Activated B cell treated with CpG ODN at 0.5 μM for 24 hours (primary cell): ENCODE measurements at places on chromosomes 12 and 14. TPM values are rescaled to one million over a fixed set of nuclear protein-coding genes. Genes with fewer than 3 reads are reported as not detected.

HOXC12 gene
- not detected in 2 replicates for total RNA-seq

GRCh38 chr12:114672817-114673168, 11.2 kb downstream of the TBX3 start:
- H3K27me3 ChIP-seq = peaks cover 64% of the 10 kb centered on the region
- H3K27ac ChIP-seq = no peak overlapping the region
- no peaks in the 10 kb centered on the region for H3K4me1 ChIP-seq
- DNase-seq = no peak
- no peak overlapping the region for H3K4me3 ChIP-seq

GRCh38 chr14:58947814-58948445, 240.5 kb upstream of the DAAM1 start:
- no peaks in the 10 kb centered on the region for H3K36me3 ChIP-seq
- no peak overlapping the region for H3K27ac ChIP-seq
- DNase-seq = no peak
- no peak overlapping the region for H3K4me3 ChIP-seq
- H3K4me1 ChIP-seq = no peaks in the 10 kb centered on the region

DNA sequence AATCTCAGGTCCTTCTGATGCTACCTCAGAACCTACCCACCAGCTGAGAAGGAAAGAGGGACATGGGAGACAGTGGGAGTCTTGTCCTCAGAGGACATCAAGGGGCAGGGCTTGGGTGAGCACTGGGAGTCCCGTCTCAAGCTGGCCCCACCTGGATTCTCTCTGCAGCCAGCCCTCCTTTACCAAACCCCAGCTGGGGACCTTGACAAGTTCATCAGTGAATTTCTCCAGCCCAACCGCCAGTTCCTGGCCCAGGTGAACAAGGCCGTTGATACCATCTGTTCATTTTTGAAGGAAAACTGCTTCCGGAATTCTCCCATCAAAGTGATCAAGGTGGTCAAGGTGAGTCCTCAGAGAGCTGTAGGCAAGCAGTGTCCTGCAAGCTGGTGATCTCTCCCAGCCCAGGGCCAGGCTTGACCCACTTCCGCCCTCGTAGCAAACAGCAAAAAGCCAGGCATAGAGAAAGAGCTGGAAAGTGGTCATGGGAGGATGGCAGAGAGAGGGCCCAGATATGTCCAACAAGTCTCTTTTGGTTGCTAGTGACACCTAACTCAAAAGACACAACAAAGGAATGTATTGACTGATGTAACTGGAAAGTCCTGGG, 14.2 kb upstream of the OAS2 start:
- H3K27me3 ChIP-seq = no peaks in the 10 kb centered on the region
- no peak overlapping the region for H3K27ac ChIP-seq
- H3K4me3 ChIP-seq = no peak overlapping the region
- peaks cover 76% of the 10 kb centered on the region for H3K36me3 ChIP-seq

GRCh38 chr12:57800965-57801364, 17.6 kb downstream of the AVIL start:
- no peaks in the 10 kb centered on the region for H3K27me3 ChIP-seq
- H3K4me1 ChIP-seq = no peaks in the 10 kb centered on the region
- no peak overlapping the region for H3K27ac ChIP-seq
- no peak overlapping the region for H3K4me3 ChIP-seq
- no peak for DNase-seq

DNA sequence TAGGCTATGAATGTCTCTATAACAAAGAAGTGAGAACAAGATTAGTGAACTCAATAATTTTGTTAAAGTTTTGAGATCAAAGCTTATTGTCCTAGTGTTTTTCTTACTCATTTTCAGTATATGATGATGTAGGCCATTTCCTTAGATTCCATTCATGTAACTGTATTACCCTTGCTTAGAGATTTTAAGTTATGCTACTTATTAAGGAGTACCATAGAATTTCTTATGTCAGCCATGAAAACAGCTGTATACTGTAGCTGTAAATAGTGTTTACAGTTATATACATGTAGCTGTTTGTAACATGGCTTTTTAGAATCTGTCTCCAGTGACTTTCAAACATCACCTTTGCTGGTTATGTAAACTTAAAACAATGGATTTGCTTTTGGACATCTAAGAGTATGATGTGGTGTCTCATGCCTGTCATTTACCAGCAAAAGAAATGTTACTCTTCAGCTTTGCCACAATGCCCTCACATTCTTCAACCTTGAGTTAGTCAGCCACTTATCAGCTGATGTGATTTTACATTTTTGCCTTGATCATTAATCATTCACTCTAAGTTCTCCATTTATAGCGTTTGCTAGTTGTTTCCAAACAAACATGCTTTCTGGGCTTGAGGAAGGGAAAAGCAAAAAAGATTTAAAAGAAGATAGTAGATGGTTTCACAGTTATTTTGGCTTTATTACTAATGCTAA, 55.5 kb downstream of the SLC16A7 start:
- no peak overlapping the region for H3K4me3 ChIP-seq
- no peaks in the 10 kb centered on the region for H3K27me3 ChIP-seq
- H3K36me3 ChIP-seq = peaks cover 29% of the 10 kb centered on the region
- H3K4me1 ChIP-seq = peaks cover 14% of the 10 kb centered on the region
- no peak for DNase-seq
- H3K27ac ChIP-seq = no peak overlapping the region

- no peaks in the 10 kb centered on the region for H3K36me3 ChIP-seq
- H3K27me3 ChIP-seq = no peaks in the 10 kb centered on the region
- H3K4me3 ChIP-seq = no peak overlapping the region
- no peak for DNase-seq
Measured at GRCh38 chr14:25602106-25602505, 552.2 kb upstream of the STXBP6 start.

GRCh38 chr12:6347367-6348338, 5.8 kb upstream of the TNFRSF1A start:
- H3K4me1 ChIP-seq = peaks cover 9% of the 10 kb centered on the region
- H3K36me3 ChIP-seq = no peaks in the 10 kb centered on the region
- DNase-seq = no peak
- H3K27me3 ChIP-seq = peaks cover 62% of the 10 kb centered on the region
- H3K27ac ChIP-seq = no peak overlapping the region
- no peak overlapping the region for H3K4me3 ChIP-seq

GRCh38 chr12:126974779-126975178, 1292.2 kb upstream of the TMEM132C start:
- no peaks in the 10 kb centered on the region for H3K27me3 ChIP-seq
- no peak for DNase-seq
- no peaks in the 10 kb centered on the region for H3K4me1 ChIP-seq
- H3K36me3 ChIP-seq = no peaks in the 10 kb centered on the region
- no peak overlapping the region for H3K4me3 ChIP-seq

- H3K27me3 ChIP-seq = no peaks in the 10 kb centered on the region
- DNase-seq = no peak
- H3K36me3 ChIP-seq = no peaks in the 10 kb centered on the region
- H3K27ac ChIP-seq = no peak overlapping the region
- peaks cover 8% of the 10 kb centered on the region for H3K4me1 ChIP-seq
- no peak overlapping the region for H3K4me3 ChIP-seq
Measured at GRCh38 chr12:105100998-105101397, 6.5 kb upstream of the WASHC4 start.

- DNase-seq = no peak
- no peak overlapping the region for H3K4me3 ChIP-seq
- H3K36me3 ChIP-seq = no peaks in the 10 kb centered on the region
- no peaks in the 10 kb centered on the region for H3K4me1 ChIP-seq
- H3K27ac ChIP-seq = no peak overlapping the region
- peaks cover 2% of the 10 kb centered on the region for H3K27me3 ChIP-seq
Measured at GRCh38 chr12:103850429-103850828, 9.4 kb upstream of the NT5DC3 start.

GRCh38 chr12:47189728-47190127, 110.0 kb upstream of the AMIGO2 start:
- H3K4me1 ChIP-seq = peaks cover 71% of the 10 kb centered on the region
- peak overlapping the region; percentile 26 for H3K27ac ChIP-seq
- no peak for DNase-seq

DNA sequence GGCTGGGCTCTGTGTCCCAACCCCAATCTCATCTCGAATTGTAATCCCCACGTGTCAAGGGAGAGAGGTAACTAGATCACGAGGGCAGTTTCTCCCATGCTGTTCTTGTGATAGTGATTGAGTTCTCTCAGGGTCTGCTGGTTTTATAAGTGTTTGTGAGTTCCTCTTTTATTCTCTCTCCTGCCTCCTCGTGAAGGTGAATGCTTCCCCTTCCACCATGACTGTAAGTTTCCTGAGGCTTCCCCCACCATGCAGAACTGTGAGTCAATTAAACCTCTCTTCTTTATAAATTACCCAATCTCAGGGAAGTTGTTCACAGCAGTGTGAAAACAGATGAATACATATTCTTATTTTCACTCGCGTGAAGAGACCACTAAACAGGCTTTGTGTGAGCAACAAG, 148.2 kb downstream of the TMEM30B start:
- H3K27ac ChIP-seq = no peak overlapping the region
- no peaks in the 10 kb centered on the region for H3K4me1 ChIP-seq

DNA sequence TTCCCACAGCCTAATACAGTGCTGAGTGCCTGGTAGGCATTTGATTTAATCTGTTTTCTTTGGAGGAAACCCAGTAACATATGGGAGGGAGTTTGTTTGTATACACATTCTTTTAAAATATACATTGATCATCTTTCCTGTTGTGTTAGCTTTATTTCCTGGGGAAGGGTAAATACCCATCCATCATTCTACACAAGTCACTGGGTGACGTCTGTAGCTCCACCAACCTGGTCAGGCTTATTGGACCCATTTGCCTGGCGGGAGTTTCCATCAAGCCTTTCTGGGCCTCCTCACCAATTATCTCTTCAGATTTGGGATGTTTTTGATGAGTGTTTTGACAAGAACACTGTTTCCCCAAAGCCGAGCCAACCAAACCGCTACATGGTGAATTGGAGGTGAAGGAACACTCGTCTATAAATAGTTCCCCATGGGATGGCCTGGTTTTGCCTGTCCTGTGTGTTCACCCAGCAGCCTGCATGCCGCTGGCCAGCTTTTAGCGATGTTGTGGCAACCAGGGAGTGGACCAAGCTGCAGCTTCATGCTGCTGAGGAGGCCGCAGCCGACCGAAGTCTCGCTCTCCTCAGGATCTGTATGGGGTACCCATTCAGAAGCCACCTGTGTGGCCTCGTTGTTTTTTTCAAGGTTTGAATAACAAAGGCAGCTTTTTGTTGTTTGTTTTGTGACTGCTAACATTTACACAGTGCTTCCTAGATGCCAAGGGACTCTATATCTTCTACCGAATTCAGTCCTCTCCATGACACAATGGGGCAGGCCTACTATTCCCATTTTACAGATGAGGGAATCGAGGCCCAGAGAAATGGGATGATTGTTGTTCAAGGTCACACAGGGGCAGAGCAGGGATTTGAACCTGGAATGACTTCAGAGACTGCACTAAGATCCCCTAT, 22.6 kb downstream of the PLXNC1 start:
- DNase-seq = no peak
- no peak overlapping the region for H3K4me3 ChIP-seq
- H3K36me3 ChIP-seq = peaks cover 25% of the 10 kb centered on the region
- no peaks in the 10 kb centered on the region for H3K27me3 ChIP-seq
- H3K4me1 ChIP-seq = peaks cover 38% of the 10 kb centered on the region

DNA sequence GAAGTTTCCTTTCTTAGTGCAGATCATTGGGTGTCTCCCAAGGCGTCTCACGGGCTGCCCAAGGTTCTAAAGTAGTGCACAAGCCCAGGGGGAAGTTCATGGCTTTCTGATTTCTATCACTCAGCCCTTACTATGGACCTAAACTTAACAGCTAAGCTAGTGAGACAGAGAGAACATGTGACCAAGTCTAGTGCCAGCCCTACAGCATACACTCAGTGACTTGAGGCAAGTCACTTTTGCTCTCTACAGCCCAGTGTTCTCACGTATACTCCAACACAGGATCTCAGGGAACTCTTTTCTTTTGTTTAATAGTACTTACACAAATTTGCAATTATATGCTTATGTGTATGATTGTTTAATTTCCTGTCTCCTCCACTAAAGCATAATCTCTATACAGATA, 48.6 kb downstream of the NKX2-1 start:
- DNase-seq = no peak
- H3K4me1 ChIP-seq = no peaks in the 10 kb centered on the region
- no peaks in the 10 kb centered on the region for H3K27me3 ChIP-seq
- H3K27ac ChIP-seq = no peak overlapping the region
- no peaks in the 10 kb centered on the region for H3K36me3 ChIP-seq

PAPLN gene
- total RNA-seq = 0.42 and 0.46 TPM in 2 replicates

- H3K4me1 ChIP-seq = peaks cover 29% of the 10 kb centered on the region
- H3K27me3 ChIP-seq = no peaks in the 10 kb centered on the region
- H3K27ac ChIP-seq = no peak overlapping the region
- H3K4me3 ChIP-seq = no peak overlapping the region
- DNase-seq = no peak
Measured at GRCh38 chr14:95307402-95308041, 12.2 kb downstream of the CLMN start.

GRCh38 chr14:96501217-96501739, 904 bp upstream of the PAPOLA start:
- H3K27me3 ChIP-seq = no peaks in the 10 kb centered on the region
- DNase-seq = no peak
- H3K4me3 ChIP-seq = peak overlapping the region; percentile 99
- H3K36me3 ChIP-seq = peaks cover 43% of the 10 kb centered on the region
- H3K27ac ChIP-seq = peak overlapping the region; percentile 97

DNA sequence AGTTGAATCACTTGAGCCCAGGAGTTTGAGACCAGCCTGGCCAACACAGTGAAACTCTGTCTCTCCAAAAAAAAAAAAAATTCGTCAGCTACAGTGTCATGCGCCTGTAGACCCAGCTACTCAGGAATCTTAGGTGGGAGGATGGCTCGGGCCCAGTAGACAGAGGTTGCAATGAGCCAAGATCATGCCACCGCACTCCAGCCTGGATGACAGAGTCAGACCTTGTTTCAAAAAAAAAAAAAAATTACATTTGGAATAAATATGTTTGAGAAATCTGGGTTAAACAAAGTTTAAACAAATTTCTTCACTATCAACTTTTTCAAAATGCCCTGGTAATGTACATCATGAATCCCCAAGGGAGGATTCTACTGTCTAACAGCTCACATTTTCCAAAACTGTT, 187.0 kb upstream of the RASSF8 start:
- no peaks in the 10 kb centered on the region for H3K36me3 ChIP-seq
- H3K4me1 ChIP-seq = no peaks in the 10 kb centered on the region
- H3K4me3 ChIP-seq = no peak overlapping the region
- no peak overlapping the region for H3K27ac ChIP-seq
- peaks cover 3% of the 10 kb centered on the region for H3K27me3 ChIP-seq
- DNase-seq = no peak

DNA sequence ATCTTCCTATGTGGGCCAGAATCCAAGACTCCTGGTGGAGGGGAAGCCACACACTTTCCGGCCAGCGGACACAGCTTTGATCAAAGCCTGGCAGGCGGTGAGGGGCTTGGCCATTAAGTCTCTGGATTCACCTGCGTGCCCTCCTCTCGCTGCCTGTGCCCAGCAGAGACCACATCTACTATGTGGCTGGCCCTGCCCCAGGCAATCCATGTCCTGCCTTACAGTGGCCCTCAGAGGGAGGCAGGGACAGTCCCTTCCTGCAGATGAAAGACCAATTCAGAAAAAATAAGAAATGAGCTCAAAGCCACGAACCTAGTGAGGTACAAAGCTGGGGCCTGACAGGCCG, 82.7 kb upstream of the GPR68 start:
- H3K4me1 ChIP-seq = peaks cover 70% of the 10 kb centered on the region
- H3K27me3 ChIP-seq = no peaks in the 10 kb centered on the region
- DNase-seq = no peak

GRCh38 chr12:112938751-112939150, 477 bp downstream of the OAS3 start:
- H3K27me3 ChIP-seq = no peaks in the 10 kb centered on the region
- peaks cover 28% of the 10 kb centered on the region for H3K4me1 ChIP-seq
- no peak for DNase-seq
- peak overlapping the region; percentile 89 for H3K4me3 ChIP-seq
